ENCODE measurements at places on chromosomes 11 and 22.

GRCh38 chr11:43358801-43359421 lies at the start of gene TTC17:
TTC17 (plus strand) TSS chr11:43358920; CDS start chr11:43358955, 35 bp downstream.
- DNase-seq = peak; percentile 87

DNA sequence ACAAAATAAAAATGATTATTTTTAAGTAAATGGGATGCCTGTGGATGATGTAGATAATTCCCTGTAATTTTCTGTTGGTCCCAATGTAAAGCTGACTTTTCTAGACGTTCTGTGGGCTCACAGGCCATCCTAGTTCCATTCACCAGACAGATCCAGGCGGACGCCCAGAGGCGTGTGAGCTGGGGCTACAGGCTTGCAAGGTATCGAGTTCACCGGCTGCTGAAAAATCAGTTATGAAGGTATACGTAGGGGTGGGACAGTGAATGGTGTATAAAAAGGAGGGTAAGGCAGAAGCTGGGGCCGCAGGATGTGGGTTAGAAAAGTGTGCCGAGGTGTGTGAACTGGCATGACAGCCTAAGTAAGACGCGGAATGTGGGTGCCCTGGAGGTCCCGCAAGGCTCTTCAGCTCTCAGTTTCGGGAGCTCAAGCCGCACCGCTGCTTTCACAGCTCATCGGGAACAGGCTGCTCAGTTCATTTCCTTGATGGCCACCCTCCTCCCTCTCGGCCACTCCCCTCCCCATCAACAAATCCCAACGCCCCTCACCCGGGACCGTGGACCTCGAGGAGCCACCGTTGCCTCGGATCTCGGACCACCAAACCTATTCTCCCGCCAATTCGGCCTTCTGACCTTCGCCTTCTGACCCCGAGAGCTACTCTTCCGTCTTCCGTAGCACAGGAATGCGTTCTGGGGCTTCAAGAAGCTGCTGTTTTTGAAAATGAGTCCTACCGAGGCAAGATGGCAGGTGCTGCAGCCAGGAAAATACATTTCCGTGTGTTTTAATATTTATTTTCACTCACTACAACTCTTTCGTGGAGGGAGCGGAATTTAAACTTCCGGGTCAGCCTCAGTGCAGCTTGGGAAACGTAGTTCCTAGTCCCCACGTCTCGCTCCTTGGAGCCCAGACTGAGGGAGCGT lies at the start of gene XNDC1N:
XNDC1N (minus strand) TSS at position 775 of the 917 bp plus-strand sequence. CDS start 5,241 bp downstream, outside the sequence.
- DNase-seq = peak; percentile 13

GRCh38 chr22:38844315-38845003 lies 631 bp upstream of the NPTXR start:
- no peak for DNase-seq

DNA sequence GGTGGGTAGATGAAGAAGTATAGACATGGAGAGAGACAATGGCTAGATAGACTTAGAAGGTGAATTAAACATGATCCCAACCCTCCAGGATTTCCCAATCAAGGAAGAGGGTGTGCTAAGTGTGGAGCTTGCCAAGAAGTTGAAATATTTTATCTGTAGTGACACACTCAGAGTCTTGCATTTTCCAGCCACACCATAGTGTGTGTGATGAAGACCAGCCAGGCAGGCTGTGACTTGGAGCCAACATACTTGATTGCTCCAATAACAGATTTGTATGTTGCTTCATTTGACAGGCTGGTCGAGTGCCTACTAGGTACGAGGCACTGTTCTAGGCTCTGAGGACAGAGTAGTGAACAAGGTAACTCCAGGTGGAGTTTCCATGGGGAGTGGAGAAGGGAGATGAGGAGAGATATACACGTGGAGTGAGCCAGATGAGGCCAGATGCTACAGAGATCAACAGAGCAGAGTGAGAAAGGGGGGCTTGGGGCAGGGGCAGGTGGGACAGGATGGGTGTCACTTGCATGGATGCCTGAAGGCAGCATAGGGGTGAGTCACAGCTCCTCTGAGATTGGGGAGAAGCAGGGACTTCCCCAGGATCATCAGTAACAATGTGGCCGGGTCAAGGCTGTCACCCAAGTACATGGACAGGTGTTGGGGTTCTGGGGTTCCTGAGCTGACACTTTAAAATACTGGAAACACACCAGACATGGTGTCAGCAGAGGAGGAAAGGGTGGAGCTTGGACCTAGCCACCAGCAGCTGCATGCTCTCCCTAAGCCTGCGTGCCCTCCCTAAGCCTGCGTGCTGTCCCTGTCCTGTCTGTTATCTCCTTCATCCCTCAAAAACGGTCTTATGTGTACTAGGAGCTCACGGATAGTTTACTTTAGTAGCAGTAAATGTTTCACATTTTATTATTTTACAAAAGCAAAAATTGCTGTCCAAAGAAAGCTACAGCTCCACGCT lies 23.6 kb downstream of the PDGFB start:
- DNase-seq = no peak

DNA sequence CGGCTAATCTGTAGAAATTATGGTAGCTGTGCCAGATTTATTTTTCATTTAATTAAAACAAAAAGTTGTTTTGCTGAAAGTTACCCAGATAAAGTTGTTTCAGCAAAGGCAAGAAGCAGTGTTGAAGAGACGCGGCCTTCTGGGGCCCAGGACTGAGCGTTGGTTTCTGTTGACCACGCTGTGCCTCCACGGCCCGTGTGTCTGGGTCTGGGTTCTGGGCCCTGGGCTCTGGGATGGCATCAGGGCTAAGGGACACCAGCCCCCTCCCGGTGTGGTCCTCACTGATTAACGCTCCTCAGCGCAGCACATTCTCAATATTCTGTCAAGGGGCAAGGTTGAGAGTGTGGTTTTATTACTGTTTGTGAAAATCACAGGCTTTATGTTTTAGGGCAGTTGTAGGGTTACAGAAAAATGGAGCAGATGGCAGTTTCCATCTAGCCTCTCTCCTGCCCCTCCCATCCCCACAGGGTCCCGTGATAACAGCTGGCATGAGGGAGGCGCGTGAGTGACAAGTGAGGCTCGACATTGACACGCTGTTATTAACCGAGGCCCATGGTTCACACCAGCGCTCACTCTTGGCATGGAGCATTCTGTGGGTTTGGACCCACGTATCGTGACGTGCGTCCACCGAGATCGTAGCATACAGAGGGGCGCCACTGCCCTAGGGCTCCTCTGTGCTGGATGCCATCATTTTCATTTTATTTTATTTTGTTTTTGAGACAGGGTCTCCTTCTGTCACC lies 1231.4 kb downstream of the BRD1 start:
- no peak for DNase-seq

GRCh38 chr11:65833297-65834030 lies at the start of gene SNX32:
SNX32 (plus strand) TSS chr11:65833963; CDS start chr11:65834066, 103 bp downstream.
- DNase-seq = peak; percentile 87

DNA sequence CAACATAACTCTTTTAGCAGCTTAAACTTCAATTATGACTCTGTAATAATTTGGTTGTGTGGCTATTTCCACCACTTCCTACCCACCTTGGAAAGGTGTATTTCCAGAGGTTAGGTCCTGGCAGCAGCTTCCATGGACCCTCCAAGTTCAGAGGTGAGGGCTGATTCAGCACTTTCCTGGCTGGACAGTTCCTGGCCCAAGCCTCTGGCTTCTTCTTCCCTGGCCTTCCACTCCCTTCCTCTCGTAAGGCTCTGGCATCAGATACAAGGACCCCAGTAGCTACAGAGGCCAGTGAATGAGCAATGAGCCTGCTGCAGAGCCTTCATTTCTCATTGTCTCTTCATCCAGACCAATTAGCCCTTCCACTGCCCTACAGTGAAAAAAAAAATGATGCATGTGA lies 98.1 kb upstream of the KIRREL3 start:
- no peak for DNase-seq

DNA sequence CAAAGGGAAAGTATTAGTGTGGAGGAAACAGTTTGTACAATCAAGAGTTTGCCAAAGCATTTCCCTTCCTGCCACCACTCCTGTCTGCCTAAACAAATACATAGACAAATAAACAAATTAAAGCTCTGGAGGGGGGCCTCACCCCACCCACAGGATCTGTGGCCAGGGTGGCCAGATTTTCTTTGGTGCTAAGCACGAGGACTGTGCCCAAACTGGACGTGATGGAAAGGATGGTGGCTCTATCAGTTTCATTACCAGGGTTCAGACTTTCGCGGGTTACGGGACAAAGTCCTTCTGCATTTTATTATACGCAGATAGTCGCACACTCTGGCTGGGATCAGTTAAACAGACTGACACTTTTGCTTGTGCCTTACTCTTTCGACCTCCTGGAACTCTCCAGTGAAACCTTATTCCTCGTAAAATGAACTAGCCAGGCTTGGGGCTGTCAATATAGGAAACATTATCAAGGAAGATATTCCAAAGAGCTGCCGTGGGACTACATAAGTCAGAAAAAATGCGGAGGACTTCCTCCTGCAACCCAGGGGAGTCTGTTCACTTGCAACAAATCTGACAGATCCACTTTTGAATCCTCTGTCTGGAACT lies 11.2 kb downstream of the BARX2 start:
- DNase-seq = no peak

GRCh38 chr11:117768506-117768905 lies 28.5 kb downstream of the DSCAML1 start:
- DNase-seq = no peak

DNA sequence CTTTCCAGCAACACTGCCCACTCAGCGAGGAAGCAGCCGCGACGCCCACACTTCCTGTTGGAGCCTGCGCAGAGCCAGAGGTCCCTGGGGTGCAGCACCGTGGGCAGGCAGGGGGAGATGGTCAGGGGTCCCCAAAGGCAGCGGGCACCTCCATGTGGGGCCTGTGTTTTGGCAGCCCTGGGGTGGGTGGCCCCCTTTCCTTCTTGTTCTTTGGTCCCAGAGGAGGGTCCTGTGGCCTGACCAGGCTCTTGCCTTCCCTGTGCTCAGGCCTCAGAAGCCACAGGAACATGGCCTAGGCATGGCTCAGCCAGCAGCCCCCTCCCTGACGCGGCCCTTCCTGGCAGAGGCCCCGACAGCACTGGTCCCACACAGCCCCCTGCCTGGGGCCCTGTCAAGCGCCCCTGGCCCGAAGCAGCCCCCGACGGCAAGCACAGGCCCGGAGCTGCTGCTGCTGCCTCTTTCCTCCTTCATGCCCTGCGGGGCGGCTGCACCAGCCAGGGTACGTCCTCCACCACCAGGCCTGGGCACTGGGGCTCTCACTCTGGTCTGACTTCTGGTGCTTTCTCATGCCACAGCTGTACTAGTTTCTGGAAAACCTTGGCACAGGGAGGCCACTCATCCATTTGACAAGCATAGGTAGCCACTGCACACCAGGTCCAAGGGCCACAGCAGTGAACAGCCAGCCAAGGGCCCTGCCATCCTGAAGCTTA lies 47.1 kb downstream of the PISD start:
- DNase-seq = no peak

GRCh38 chr11:954392-955153 lies 28.9 kb downstream of the AP2A2 start:
- no peak for DNase-seq

DNA sequence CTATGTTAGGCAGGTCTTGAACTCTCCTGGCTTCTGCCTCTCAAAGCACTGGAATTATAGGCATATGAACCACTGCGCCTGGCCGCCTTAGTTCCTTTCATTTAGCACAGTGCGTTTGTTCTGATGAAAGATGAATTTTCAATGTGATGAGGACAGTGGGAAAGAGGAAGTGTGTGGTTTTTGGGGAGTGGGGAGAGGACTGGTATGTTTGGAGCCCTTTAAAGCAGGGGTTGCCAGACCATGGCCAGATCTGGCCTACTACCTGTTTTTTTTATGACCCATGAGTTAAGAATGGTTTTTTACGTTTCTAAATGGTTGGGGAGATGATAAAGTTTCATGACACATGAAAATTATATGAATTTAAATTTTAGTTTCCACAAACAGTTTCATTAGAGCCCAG lies 12.5 kb downstream of the ATXN10 start:
- no peak for DNase-seq

DNA sequence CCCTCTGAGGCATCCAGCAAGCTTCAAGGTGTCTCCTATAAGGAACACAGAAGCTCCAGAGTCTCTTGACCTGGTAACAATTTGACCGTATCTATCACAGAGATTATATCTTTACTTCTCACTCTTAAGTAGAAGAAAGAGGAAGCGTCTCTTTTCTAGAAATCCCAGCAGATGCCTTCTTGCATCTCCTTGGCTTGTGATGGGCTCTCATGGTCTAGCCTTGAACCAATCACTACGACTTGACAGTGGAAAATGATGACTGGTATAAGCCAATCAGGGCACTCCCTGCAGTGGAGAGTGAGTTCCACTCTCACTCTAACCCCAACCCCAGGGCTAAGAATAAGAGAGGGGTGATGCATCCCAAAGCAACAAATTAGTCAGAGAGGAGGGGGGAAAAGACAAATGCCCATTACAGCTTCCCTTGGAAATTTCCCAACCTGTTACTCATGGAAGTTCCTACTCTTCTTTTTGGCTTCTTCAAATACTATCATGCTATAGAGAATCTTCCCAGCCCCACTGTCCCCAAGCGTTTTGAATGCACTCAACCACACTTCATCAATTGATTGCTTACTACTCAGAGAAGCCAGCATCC lies 293.5 kb downstream of the MN1 start:
- no peak for DNase-seq

GRCh38 chr22:37428649-37429586 lies 1.6 kb upstream of the ELFN2 start:
- peak; percentile 17 for DNase-seq

DNA sequence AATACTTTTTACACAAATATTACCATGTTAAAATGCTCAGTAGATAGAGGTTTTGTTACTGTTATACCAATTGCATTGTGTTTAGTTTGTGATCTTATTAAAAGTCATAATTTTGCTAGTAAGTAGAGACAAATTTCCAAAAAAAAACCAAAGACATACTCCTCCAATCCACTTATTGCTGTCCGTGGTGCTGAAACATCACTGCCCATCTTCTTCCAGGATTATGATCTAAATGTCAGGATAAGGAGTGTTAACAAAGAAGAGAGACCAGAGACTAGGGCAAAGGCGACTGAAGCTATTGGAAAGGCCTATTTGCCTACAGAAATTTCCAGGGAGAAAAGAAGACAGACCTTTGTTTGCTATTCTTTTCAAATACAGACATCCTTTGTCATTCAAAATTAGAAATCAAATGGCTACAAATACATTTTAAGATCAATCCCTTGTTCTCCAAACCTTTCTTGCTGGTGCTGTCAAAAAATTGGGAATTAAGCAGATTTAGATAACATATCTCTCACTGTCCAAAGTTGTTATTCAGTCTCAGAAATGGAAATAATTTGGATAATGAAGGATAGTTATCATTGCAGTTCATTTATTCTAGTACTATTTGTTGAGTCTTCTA lies 199.7 kb downstream of the C11orf91 start:
- no peak for DNase-seq

- no peak for DNase-seq
These were observed 21.9 kb upstream of the CYB5R3 start for GRCh38 chr22:42670921-42671709.

DNA sequence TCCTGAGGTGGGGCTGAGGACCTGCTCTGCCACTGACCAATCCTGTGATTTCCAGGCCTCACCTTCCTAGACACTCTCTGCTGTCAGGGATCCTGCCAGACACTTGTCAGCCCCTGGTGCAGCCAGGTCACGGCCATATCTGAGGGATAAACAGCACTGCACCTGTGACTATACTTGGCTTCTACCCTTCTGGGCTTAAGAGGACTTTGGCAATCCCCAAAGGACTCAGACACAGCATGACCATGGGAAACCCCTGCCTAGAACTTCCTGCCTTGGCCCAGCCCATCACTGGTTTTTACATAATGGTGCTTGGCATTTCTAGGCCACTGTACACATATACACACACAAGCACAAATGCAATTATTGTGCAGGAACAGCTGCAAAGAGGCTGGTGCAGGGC lies 11.6 kb upstream of the OLFML1 start:
- DNase-seq = no peak
